NCI-H82 (cell line): ENCODE measurements at places on chromosomes 16 and 17.

DNA sequence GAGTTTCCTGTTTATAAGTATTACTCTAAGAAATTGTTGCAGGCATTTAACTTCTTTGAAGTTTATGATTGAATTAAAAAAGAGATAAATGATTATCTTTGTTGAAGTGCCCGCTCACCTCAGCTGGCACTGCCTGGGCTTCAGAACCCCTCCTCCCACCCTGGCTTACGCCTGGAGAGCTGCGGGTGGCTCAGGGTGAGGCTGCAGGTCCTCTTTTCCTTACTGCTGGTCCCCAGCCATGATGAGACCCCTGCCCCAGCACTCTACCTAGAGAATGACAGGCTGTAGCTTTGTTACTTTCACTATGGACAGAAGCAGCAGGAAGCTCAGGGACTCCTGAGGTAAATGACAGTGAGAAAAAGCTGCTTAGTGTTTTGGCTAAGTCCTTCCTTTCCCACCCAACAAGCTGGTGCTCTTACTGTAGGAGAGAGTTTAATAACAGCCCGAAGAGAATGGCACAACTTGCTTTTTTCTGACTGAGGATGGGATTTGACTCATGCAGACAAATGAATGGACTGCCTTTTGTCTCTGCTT lies 62.1 kb downstream of the EPN2 start:
- peak; percentile 73 for DNase-seq

- DNase-seq: peak; percentile 19
Observed at GRCh38 chr17:20206068-20206467, 196.9 kb downstream of the SPECC1 start.

- DNase-seq: no peak
Observed at GRCh38 chr17:83175119-83175821, 95.9 kb downstream of the METRNL start.

DNA sequence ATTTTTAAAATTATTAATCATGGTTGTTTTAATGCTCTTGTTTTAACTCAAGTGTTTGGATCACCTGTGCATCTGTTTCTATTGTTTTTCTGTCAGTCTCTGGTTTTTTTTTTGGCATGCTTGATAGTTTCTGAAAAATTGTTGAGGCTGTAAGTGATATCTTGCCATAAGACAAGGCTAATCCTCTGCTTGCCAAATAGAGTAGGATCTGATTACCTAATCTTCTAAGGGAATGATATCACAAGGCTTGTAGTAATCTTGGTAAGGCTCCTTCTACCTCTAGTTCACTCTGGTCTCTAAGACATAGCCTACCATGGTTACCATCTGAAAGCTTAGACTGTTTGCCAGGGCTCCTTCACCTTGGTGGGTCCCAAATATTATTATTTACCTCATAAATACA lies 81.0 kb downstream of the ATF7IP2 start:
- peak; percentile 62 for DNase-seq

DNA sequence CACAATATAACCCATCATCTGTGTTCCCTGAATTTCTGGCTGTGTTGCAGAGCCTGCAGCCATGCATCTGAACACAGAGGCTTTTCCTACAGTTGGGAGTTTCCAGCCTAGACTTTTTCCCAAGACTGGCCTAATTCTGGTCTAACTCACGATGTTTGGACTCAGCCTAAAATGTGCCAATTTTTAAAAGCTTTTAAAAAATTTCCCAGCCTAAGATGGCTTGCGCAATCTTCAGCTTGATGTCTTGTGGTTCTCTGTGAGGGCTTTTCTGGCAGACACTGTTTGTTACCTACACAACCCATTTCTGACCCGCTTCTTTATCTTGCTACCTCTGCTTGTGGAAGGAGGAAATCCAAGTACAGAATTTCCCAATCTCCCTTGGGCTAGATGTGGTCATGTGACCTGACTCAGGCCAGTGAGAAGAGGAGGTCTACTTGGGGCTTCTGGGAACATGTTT lies 72.7 kb upstream of the GAS7 start:
- DNase-seq: no peak

DNA sequence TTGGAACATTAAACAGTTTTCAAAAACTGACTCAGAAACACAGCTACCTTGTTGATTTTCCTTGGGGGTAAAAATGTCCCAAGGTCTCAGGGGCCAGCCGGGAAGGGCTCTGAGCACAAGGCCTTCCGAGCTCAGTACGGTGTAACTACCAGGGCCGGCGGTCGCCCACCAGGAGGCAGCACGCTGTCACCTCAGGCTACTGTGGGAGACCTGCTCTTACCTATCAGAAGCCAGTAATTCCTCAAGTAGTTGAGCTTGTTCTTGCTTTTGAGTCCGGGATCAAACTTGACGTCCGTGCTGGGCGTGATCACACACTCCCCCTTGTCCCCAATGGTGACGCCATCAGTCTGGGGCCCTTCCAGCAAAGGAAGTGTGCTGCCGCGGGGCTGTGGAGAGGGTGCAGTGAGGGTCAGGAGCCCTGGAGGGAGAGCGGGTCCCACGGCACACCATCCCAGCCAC lies 43.4 kb upstream of the ICAM2 start:
- DNase-seq: peak; percentile 85

DNA sequence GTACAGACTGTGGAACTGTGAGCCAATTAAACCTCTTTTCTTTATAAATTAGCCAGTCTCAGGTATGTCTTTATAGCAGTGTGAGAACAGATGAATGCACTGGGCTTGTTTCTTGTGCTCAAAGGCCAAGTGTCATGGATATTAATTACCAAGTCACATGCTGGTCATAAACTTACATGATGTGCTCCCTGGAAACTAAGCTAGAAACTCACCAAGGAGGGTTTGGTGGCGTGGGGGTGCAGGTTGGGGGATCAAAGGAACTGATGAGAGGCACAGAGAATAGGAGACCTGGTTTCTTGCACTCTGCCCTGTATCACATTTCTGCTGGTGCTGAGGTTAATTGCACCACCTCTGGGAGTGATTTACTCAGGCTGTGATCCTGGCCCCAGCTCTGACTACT lies 31.2 kb upstream of the TMC5 start:
- no peak for DNase-seq

- DNase-seq: peak; percentile 69
Observed at GRCh38 chr17:49694847-49695697, 12.7 kb downstream of the SLC35B1 start.

GRCh38 chr17:21164620-21165019 lies 37.9 kb downstream of the DHRS7B start:
- DNase-seq: no peak

DNA sequence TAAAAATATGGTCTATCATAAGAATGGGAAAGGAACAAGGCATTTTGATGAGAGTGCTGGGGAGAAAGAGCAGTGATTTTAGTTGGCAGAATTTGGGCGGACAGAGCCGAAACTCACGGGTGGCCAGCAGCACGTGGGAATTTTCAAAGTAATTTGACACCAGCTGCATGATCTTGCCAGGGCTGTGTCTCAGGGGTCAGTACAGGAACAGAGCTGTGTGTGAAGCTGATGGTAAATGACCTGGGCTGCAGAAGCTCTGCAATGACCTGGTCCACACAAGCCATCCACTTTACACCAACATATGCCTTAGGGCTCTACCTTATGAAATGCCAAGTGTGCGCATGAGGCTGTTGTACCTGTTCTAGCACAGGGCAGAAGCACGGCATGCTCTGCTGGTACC lies 112.0 kb downstream of the ZFHX3 start:
- DNase-seq: no peak

- DNase-seq: no peak
Observed at GRCh38 chr17:14454746-14455145, 153.9 kb downstream of the HS3ST3B1 start.

GRCh38 chr16:72467157-72467759 lies 295.3 kb upstream of the PMFBP1 start:
- DNase-seq: peak; percentile 57

DNA sequence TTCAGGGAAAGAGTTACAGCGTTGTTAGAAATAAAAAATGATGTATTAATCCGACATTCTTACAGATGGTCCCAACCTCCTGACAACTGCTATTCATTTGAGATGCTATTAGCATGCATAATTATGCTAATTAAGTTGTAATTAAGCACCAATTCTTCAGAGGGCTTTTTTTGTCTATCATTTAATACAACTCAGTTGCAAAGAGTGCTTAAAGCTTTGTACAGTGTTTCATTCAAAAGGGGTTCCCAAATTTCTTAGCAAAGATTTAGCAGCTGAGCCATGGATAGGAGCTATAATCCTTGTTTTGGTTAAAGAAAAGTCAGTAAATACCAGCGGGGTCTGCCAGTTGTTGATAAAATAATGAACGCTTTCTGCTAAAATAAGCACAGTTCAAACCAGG lies 150.7 kb upstream of the DYNLRB2 start:
- no peak for DNase-seq

GRCh38 chr17:81518113-81518784 lies 5.7 kb upstream of the ACTG1 start:
- no peak for DNase-seq
